Heart left ventricle (tissue), 16 donors: ENCODE measurements at places on chromosomes 12 and 14. TPM values are rescaled to one million over a fixed set of nuclear protein-coding genes. Genes with fewer than 3 reads are reported as not detected.
A peak's percentile ranks its signal among the peaks of the same experiment; 100 is the strongest.

DNA sequence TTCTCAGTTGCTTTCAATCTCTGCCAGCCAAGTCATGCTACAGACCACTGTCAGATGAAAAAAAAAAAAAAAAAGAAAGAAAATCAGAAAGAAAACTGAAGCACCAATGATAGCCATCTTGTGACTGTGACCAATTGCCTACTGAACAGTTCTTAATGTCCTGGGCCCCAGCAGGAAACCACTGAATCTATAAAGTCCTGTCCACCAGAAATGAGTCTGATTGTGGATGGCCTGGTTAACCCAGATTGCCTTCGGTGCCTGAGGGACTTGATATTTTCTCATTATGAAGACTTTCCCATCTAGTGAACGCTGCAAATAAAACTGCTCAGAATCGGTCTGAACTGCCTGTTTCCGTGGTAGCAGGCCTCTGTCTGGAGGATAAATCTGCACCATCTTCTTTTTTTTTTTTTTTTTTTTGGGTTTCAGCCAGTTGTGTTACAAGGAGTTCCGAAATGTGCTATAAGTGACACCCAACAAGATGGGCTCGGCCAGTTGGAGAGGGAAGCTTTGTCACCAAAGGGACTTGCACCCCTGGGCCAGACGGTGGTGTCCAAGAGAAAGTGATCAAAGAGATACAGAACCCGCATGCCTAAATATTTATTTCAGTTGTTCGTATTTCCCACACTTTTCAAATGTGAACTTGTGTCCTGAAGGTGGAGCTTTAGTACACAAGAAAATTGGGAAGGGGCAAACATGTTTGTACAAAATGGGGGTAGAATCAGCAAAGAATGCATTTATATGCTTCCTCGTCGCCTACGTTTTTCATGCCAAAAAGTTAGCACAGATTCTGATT lies 3.0 kb upstream of the PLXNC1 start:
- no peak overlapping the region for H3K27ac ChIP-seq
- peaks cover 24% of the 10 kb centered on the region for H3K4me1 ChIP-seq
- peaks cover 7% of the 10 kb centered on the region for H3K27me3 ChIP-seq
- no peak for DNase-seq
- no peaks in the 10 kb centered on the region for H3K36me3 ChIP-seq

DNA sequence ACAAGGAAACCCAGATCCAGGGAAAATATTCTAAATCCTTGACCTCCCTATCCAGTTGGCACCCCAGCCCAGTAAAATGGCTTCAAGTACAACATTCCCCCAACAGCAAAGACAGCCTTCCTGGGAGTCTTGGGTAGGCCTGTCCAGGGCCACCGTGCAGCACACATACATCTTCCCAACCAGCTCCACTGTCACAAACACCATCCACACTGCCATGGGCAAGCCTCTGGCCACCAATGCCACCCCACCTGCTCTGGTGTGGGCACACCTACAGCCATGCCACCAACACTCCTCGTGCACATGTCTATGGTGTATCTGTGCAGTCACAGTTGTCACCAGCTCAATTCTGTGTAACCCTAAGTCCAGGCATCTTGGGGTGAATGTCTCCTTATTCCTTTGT lies 193.2 kb downstream of the DAD1 start:
- peaks cover 3% of the 10 kb centered on the region for H3K27me3 ChIP-seq
- H3K27ac ChIP-seq = no peak overlapping the region
- no peak for DNase-seq
- H3K4me3 ChIP-seq = no peak overlapping the region
- H3K36me3 ChIP-seq = no peaks in the 10 kb centered on the region

DNA sequence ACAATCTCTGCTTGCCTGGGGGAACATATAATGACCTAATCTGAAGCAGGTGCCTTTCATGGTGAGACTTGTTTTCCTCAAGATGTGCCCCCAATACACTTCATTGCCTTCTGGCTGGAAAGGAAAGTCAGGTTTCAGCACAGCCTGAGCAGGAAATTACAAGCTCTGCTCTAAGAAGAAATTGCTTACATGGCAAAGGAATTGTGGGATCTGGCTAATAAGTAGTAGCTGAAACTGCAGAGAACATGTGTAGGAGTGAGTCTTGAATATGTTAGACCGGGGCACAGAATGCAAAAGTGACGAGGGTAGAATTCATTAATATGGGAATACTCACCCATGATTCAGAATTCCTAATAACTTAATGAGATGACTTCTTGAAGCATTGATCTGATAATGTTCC lies 6.3 kb upstream of the CFAP54 start:
- H3K4me3 ChIP-seq = no peak overlapping the region
- no peaks in the 10 kb centered on the region for H3K4me1 ChIP-seq
- no peaks in the 10 kb centered on the region for H3K27me3 ChIP-seq
- no peaks in the 10 kb centered on the region for H3K36me3 ChIP-seq

DNA sequence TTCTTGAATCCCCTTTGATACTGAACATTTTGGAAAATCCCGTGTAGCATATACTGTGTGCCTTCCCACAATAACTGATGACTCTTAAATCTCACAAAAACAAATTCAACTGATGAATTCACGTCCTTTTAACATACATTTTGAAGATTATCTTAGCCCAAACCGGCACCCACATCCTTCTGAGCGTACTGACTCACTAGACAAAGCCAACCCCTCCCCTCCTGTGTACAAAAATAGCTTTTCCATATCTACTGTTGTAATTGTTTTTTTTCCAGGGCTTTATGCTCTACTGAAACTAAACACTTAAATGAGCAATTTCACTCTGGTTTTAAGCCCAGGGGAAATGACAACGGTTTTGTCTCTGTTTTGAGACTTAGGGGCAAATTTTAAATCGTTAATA lies 109.4 kb upstream of the ATF7IP start:
- H3K27ac ChIP-seq = peak overlapping the region; percentile 86
- H3K36me3 ChIP-seq = no peaks in the 10 kb centered on the region
- H3K4me1 ChIP-seq = peaks cover 26% of the 10 kb centered on the region
- DNase-seq = no peak

DNA sequence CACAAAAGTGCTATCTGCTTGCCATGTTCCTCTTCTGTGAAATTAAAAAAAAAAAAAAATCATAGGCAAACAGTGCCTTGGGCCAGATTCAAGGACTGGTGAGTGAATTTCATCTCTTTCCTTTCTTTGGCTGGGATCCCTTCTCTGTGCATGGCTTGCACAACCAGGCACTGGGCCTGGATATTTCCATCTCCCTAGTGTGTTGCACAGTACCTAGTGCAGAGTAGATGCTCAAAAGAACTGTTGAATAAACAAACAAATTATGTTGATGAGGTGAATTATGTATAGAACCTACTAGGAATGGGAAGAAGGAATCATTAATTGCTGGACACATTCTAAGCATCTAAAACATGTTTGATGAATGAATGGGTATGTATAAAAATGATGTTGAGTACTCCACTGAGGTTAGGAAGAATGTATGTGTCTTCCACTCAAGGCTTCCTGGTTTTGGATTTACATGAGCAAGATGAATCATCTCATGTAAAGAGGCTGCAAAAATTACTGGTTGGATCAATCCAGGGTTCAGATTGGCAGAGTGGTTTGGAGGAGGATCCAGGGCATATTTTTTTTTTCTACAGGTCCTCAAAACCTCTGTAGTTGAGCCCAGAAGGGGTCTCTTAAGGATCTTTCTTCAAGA lies 93.2 kb downstream of the EMP1 start:
- H3K36me3 ChIP-seq = no peaks in the 10 kb centered on the region
- H3K27ac ChIP-seq = no peak overlapping the region
- no peak for DNase-seq
- H3K27me3 ChIP-seq = no peaks in the 10 kb centered on the region
- no peak overlapping the region for H3K4me3 ChIP-seq

Gene OR4E2
- total RNA-seq = not detected

Gene FGD4
- total RNA-seq = 36.8 TPM

DNA sequence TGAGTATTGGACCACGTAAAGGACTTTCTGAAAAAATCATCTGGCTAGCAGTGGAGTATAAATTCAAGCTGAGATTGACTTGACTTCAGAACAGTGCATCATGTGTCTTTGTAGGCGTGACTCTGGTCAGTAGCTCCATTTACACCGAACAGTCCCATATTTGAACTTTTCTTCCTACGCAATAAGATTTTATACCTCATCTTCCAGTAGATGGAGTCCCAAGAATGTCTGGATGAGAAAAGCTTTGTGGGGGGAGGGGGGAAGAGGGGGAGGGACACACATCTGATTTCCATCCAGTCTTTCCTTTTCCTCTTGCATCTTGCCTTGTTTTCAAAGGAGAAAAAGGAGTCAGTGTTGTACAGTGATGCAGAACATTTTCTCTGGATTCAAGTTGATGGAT lies 241.0 kb downstream of the EMP1 start:
- H3K4me1 ChIP-seq = peaks cover 12% of the 10 kb centered on the region
- H3K27ac ChIP-seq = no peak overlapping the region
- no peaks in the 10 kb centered on the region for H3K27me3 ChIP-seq

DNA sequence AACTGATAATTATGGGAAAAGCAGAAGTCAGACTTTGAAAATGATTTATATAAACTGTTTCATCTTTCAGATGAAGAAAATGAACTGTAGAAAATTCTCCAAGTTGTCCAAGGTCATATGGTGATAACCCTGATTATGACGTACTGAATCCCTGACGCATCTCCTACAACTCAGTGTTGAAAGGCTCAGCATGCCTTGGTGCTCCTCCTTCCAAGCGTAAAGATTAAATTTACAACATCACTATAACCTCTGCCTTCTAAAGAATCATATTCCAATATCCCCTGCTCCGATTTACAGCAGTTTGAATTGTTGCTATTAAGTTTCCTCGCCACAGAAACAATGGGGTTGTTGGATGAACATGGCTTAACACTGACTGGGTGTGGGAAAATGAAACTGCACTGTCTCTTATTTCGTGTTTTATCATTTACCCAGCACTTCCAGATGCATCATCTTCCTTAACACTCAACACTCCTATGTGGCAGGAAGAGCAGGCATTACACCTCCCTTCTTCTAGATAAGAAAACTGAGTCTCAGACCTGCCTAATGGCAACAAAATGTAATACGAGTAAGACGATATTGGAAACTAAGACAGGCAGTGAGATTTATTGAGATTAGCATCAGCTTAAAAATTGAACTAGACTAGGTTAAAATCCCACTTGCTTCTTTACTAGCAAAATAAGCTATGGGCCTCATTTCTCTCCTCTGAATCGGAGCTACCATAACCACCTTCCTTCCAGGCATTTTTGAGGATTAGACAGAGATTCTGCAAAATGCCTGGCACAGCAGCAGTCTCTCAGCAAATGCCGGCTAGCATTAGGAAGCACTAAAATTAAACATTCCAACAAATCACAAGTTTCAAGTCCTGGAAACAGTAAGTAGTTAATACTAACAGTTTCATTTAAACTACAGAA lies 74.2 kb downstream of the PPM1H start:
- no peaks in the 10 kb centered on the region for H3K27me3 ChIP-seq
- no peaks in the 10 kb centered on the region for H3K36me3 ChIP-seq
- H3K4me3 ChIP-seq = peak overlapping the region; percentile 41
- H3K4me1 ChIP-seq = peaks cover 56% of the 10 kb centered on the region
- no peak for DNase-seq

GRCh38 chr14:78154827-78155226 lies 15.3 kb upstream of the NRXN3 start:
- H3K36me3 ChIP-seq = no peaks in the 10 kb centered on the region
- H3K4me3 ChIP-seq = no peak overlapping the region
- no peaks in the 10 kb centered on the region for H3K4me1 ChIP-seq
- no peak for DNase-seq
- no peak overlapping the region for H3K27ac ChIP-seq

DNA sequence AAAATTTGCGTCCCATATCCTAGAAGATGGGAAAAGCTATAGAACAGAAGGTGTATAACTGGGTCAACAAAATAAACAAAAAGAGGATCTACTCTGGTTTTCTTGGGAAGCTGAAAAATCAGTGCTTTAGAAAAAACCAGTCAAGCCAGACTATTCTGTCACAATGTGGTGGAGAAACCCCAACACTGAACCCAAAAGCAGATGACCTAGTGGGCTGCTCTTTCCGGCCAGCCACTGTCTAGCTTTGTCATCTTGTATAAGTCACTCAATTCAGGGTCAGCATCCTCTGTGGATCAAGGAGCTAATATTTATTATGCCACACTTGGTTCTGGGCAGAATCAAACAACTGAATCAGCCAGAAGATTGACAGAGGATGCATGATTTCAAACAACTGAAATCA lies 26.6 kb upstream of the TMCC3 start:
- no peaks in the 10 kb centered on the region for H3K36me3 ChIP-seq
- H3K27me3 ChIP-seq = no peaks in the 10 kb centered on the region

DNA sequence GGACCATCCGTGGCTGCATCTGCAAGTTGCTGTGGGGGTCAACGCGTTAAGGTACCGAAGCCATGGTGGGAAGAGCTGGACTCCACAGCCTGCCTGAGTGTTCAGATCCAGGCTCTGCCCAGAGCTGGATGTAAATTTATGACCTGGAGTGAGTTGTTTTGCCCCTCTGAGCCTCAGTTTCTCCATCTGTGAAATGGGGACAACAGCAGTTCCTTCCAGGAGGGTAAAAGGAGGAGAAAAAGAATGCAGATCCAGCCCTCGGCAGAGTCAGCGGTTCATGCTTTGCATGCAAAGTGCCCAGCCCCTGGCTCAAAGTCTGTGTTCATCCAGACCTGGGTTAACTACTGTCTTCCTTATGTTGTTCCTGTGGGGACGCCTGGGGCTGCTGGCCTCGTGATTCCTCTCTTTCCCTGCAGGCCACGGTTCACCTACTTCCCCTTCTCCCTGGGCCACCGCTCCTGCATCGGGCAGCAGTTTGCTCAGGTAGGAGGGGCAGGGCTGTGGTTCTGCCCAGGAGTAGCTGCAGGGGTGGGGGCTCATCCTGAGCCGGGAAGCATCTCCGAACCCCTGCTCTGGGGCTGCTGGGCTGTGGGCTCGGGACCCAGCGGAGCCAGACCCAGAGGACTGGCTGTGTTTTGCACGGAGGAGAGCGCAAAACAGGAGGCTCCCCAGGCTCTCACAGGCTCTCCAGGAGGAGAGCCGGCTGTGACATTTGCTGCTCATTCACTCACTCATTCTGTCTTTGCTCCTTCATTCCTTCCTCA lies 41.9 kb downstream of the CYP46A1 start:
- H3K27ac ChIP-seq = no peak overlapping the region
- no peak overlapping the region for H3K4me3 ChIP-seq
- no peaks in the 10 kb centered on the region for H3K36me3 ChIP-seq

GRCh38 chr12:46590991-46591703 lies 218.6 kb upstream of the SLC38A2 start:
- no peak overlapping the region for H3K4me3 ChIP-seq
- no peak overlapping the region for H3K27ac ChIP-seq
- H3K36me3 ChIP-seq = no peaks in the 10 kb centered on the region
- no peaks in the 10 kb centered on the region for H3K4me1 ChIP-seq
- DNase-seq = no peak

DNA sequence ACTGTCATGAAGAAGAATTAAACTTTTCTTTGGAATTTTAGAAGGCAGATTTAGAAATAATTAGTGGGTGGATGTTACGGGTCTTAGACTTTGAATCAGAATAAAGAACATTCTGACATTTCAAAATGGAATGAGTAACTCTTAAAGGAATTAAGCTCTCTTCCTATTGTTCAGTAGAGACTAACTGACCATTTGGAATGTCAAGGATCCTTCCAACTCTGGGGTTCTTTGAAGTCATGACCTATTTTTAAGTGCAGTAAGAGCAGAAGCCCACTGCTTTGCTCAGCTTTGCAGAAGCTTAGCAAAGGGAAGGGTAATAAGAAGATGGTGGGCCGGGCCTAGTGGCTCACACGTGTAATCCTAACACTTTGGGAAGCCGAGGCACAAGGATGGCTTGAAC lies 4.0 kb downstream of the CHURC1 start:
- H3K4me3 ChIP-seq = no peak overlapping the region
- no peak overlapping the region for H3K27ac ChIP-seq
- peaks cover 41% of the 10 kb centered on the region for H3K4me1 ChIP-seq
- no peak for DNase-seq
- H3K36me3 ChIP-seq = no peaks in the 10 kb centered on the region
- no peaks in the 10 kb centered on the region for H3K27me3 ChIP-seq
